Cerebellum (tissue), 4 donors: ENCODE measurements at places on chromosomes 1 and 21. TPM values are rescaled to one million over a fixed set of nuclear protein-coding genes. Genes with fewer than 3 reads are reported as not detected.

DNA sequence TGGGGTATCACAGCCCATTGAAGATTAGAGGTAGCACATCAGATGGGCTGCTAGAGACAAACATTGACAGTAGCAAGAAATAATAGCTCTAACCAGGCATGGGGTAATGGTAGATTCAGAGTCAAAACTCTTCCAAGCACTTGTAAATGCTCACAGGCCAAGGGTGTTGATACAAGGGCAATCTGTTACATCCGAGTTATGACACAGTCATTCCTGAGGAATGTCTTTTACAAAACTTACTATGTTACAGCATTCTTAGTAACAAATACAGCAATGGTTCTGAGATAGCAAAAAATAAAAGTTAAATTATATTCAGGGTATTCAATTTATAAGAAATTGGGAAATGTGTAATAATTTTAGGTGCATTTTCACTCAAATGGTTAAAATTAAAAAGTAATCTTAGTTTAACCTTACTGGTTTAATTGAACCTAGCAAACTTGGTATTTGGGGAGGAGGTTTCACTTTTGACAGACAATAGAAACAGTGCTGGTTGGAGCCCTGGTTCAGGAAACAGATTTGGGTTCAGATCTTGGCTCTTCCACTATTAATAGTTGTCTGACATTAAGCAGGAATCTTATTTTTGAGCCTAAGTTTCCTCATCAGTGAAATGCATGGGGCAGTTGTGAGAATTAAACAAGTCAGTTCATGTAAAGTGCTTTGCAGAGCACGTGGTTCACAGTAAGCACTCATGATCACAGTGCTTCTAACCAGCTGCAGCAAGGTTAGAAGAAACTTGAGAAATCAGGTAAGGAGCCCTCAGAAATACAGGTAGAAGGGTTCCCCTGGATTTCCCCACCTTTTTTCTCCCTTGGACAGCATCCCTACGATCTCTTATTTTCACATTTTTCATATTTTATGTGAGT, 4.4 kb downstream of the ST3GAL3 start:
- DNase-seq, result no peak

DNA sequence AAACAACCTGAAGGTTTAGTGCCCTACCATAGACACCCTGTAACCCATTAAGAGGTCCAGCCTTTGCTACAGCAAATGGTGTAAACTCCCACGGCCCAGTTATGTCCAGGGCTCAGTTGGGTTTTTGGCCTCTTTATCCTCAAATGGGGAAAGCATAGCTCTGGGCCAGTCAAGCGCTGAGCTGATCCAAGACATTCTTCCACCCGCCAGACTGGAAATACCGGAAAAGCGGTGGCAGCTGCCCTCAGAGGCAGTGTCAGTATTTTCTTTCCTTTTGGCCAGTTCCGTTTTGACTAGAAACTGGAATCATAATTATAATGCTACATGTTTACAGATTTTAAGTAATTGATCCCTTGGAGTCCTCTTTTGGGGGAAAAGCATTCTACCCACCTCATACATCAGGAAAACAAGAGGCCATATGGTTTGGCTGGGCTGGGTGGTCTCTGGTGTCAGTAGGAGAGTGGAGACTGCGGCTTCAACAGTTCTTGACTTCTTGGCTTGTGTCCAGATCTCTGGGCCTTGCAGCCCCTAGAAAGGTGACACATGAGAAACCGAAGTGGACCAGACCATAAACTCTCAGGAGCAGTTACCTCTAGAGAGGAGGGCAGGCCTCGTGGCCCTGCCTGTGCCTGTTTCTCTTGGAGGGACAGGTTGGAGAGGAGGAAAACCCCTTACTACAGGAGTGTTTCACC, 30.2 kb upstream of the CLDN14 start:
- DNase-seq, result no peak

- no peak for DNase-seq
Observed at GRCh38 chr21:42336054-42336453, 14.7 kb downstream of the TFF2 start.

DNA sequence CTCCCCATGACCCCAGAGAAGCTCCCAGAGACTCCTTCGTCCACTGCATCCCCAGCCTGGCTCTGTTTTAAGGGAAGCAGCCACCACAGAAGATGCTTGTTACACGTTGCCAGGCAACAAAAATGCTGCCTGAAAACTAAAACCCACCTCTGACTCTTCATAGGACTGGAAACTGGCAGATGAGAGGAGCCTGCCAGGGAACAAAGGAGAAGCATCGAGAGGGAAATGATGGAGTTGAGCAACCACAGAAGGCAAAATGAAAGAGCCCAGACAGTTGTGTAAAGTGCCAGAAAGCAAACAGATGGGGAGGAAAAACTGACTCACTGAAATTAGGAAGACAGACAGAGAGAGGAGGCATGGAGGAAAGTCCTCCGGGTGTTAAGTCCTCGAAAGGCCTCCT, 118.4 kb downstream of the KCNN3 start:
- DNase-seq, result no peak

GRCh38 chr1:199202331-199202730, 563.5 kb downstream of the PTPRC start:
- no peak for DNase-seq

GRCh38 chr1:167551362-167551761, 2.2 kb downstream of the CREG1 start:
- DNase-seq, result no peak

- no peak for DNase-seq
Observed at GRCh38 chr1:220249522-220249921, 22.7 kb downstream of the RAB3GAP2 start.

GRCh38 chr1:51214615-51215131, 21.4 kb upstream of the RNF11 start:
- no peak for DNase-seq

DNA sequence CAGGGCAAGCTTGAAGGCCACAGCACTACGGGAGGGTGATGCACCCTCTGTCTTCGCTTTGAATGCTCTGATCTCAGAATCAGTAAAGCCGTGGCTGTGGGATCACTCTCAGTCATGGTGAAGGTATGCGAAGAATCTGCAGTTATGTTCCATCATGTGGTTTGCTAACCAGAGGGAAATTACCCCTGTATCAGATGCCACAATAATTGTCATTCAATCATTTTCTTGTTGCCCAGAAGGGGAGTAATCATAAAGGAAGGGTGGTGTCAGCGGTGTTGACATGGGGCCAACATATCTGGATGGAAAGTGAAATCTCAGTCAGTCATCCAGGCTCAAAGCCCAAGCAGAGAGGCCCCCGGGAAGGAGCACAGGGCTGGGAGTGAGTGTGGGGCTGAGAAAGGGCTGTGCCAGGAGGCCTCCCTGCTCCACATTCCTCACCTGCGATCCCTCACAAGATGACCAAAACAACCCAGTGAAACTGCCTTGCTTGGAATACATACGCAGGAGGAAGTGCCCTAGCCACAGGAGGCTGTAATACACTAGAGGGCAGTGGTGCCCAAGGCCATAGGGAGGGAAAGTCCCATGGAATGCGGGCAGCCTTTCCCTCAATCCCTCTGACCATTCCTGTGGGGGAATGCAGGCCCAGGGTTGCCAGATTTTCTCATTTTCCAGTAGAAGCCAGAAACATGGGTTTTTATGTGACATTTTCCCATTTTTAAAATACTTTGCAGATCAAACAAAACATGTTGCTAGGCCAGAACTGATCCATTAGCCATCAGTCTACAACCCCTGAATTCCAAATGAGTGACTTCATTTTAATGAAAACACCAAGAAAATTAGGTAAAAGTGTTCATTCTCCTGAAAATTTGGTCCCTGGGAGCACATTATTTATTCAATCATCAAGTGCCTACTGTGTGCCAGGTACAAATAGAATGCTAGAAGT, 95.7 kb upstream of the VANGL1 start:
- DNase-seq, result peak; percentile 21

GRCh38 chr1:45677751-45678245, 8.5 kb downstream of the GPBP1L1 start:
- no peak for DNase-seq

- DNase-seq, result no peak
Observed at GRCh38 chr1:147267711-147268110, 25.2 kb downstream of the CHD1L start.

DNA sequence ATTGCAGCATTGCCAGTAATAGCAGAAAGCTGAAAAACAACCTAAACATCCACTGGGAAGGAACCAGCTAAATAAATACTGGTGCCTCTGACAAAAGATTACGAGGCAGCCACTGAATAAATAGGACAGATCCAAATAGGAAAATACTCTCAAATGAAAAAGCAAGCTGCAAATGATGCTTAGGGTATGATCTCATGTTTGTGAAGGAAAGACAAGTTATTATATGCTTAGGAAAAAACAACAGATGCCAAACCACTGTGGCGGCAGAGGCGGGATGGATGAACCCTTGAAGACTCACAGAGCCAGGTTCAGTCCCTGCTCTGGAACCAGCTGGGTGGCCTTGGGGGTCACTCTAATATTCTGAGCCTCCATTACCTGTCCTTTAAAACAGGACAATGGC, 41.6 kb downstream of the MATN1 start:
- no peak for DNase-seq

- no peak for DNase-seq
Observed at GRCh38 chr1:240399381-240399780, 212.6 kb downstream of the GREM2 start.

DNA sequence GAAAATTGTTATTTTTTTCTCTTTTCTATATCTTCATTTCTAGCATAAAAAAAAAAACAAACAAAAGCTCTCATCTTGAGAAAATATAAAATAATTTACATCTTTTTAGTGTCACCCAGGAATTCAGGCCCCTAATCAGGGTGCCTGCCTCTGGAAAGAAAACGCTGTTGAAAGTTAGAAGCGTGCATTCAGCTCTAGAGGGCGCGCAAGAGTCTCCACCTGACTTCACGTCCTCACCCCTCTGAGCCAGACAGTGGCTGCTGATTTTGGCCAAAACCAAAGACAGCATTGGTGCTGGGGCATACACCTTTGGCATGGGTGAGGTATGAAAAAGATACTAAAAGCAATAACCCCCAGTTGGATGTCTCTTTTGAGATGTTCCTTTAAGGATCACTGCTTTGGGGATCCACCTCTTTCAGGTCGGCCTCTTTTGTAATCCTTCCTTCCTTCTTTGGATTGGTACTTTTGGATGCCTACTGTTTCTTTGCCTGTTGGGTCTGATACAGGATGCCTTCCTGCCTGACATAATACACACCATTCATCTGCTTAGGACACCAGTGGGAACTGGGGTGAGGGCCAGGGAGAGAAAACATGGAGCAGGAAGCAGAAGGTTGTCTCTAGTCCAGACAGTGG, 77.6 kb upstream of the CHRM3 start:
- DNase-seq, result no peak

- no peak for DNase-seq
Observed at GRCh38 chr1:44170281-44170823, 28.9 kb upstream of the KLF18 start.

DNA sequence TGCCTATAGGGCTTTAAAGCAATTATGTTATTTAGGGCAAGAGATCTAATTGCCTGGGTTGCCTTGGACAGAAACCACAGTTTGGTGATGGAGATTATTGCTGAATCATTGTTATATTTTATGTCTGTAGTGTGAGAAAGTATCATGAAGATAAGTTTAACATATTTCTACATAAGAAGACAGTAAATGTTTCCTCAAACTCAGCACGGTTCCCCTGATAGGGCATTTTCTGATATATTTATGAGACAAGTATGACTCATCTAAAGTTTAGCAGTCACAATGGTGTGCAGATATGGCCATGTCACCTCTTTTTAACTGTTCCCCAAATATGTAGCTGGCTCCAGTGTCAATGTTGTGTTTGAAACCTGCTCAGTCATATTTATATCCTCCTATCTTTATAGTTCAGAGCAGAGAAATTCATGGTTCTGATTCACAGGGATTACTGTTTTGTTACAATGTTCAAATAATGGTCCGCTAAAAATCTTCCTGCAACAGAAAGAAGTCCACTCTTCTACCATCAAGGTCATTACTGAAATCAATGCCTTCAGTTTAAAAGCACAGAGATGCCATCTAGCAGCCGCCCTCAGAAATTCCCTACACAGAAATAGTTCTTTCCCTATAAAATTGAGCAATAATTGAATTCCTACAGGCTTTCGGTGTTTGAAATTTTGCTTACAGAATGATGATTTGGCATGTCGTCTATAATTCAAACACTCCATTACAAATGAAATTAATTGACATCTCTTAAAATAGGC, 3.7 kb downstream of the OLFM3 start:
- peak; percentile 58 for DNase-seq

DNA sequence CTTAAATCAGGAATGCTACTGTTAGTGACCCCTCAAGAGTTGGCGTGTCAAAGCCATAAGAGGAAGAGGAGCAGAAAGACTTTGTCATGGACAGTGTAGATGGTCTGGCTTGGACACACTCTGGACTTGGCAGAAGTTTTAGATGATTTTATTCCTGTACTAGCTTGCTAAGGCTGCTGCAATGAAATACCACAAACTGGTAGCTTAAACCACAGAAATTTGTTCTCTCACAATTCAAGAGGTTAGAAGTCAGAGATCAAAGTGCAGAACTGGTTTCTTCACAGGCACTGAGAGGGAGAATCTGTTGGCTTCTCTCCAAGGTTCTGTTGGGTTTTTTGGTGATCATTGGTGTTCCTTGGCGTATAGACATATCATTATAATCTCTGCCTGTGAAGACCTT, 869.8 kb upstream of the B3GALT2 start:
- DNase-seq, result no peak

GRCh38 chr1:205515781-205516253, 11.3 kb downstream of the CDK18 start:
- DNase-seq, result peak; percentile 64

DNA sequence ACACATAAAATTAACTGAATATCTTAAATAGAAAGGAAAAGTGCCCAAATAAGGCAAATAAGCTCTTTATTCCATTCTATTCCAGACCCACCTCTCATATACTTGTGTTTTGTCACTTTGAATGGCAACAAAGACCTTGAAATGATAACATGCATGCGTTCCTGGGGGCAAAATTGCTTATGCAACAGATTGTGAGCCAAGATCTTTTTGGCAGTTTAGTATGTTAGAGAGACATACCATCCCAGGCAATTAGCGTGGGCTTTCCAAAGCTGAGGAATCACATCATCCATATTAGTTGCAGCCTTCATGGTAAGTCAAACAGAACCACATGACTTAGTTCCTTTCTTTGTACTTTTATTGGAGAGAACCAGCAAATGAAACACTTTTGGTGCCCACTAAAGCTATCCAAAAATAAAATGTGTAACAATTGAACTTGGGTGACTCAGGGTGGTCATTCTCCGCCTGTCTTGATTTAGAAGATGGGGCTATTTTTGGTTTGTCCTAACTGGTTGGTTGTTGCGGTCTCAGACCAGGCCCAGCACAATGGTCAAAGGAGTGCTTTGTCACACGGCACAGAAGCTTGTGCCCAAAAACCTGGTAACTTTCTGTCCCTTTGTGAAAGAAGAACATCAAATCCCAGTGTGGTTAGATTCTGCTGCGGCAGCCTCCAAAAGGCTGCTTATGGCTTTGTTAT, 68.7 kb upstream of the ATF3 start:
- no peak for DNase-seq

- no peak for DNase-seq
Observed at GRCh38 chr1:218467101-218468072, 122.3 kb downstream of the TGFB2 start.

Gene ATF3
- total RNA-seq, result 1.5 TPM

Gene AZIN2
- 8.7 TPM for total RNA-seq

Gene S100A2
- not detected for total RNA-seq

Gene CFHR5
- not detected for total RNA-seq

Gene SPRR2D
- not detected for total RNA-seq
